ENCODE measurements at places on chromosomes 1 and 21.

DNA sequence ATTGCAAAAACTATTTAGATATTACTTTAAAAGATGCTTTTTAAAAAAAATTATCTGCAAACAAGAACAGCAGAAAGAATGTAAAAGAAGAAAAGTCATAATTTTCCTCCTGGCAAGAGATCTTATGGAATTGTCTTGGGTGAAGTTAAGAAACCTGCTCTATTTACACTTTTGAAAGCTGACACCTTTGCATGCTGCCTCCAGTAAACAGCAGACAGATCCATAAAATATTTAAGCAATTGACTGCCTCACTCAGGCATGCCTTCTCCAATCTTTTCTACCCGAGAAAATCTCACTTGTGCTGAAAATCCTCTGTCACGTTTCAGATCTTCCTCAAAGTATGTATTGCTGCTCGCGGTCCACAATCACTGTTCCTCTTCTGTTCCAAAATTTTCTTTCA is 107.9 kb upstream of the ZP4 start:
- no peak for DNase-seq

DNA sequence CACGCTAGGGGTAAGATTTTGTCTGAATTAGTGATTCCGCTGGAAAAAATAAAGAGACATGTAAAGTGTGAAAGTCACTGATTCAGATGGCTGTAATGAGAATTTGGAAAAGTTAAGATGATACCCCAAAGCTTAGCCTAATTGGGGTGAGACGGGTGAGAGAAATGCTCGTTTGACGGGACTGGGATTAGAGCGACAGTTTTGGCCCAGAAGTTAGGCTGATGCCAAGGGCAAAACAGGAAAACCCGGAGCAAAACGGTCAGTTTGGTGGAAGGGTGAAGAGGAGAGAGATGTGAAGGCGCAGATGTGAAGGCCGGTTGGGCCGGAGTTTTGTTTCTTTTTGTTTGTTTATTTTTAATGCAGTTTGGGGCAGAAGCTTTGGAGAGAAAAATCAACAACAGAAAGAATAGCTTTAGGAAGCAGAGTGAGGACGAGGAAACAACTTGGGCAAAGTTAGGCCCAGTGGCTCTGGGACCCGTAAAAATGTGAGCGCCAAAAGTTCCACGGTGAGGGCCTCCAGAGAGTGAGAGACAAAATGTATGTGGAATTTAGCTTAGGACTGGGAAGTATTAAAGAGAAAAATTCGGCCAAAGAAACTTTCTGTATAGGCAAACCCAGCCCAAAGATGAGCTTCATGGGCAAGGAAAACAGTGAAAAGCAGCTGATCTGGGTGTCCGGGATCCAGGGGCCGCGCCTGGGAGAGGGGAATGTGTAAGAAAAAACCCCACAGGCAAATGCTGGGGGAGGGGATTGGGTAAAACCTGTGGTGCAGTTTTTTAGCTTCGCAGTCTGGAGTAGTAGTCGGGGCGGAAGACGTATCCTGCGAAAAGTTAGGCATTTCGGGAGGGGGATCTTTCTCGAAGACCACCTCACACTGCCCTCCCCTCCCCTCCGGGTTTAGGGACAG is 1.2 kb downstream of the DMRTA2 start:
- DNase-seq, result no peak

- no peak for DNase-seq
These were observed 269.6 kb upstream of the PLXNA2 start for GRCh38 chr1:208513799-208514198.

- DNase-seq, result no peak
These were observed 28.0 kb downstream of the KIAA2013 start for GRCh38 chr1:11898086-11898785.

- no peak for DNase-seq
These were observed 1043.6 kb upstream of the ADGRL4 start for GRCh38 chr1:80050085-80050484.

DNA sequence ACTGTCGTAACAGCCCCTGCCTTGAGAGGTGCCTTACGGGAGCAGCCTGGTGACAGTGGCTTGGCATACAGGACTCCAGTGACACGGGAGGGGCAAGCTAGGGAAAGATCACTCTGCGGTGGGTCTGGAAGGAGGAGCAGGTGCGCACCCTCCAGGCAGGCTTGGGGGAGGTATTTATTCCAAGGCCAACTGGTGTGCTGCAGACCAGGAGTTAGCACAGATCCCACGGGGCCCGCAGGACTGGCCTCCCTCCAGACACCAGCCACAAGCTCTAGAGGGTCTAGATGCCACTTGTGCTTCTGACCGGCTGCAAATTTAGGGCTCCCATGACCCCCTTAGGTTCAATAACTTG is 22.1 kb downstream of the PSEN2 start:
- no peak for DNase-seq

GRCh38 chr1:205226868-205227583 is 720 bp upstream of the TMCC2 start:
- no peak for DNase-seq

DNA sequence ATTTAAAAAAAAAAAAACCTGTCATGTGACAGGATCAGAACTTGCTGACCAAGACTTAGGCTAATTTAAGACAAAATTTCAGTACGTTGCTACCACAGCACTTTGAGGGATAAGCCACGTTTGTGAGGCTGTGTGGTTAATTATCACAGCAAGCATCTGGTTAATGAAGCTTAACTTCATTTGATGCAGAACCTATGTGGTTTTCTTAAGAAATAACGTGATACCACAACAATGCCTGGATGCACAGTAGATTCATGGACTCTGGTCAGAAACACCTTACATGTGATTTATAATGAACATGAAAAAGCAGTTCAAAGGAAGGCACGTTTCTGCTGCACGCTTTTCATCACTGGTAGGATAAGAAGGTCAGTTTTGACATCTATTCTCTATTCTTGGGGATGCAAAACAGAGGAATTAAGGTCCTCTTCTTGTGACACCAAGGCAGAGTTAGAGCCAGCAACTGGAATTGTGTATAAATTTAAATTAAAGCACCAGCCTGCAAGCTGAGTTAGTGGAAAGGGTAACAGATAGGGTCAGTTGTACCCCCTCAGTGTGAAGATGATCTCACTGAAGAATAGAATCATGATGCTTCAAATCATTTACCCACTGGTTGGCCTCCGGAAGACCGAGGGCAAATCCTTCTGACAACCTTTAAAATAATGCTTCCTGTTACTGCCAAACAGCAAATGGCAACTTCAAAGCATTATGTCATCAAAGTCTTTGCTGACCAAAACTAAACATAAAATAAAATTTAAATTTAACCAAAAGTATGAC is 6.0 kb upstream of the KRTAP8-1 start:
- no peak for DNase-seq

GRCh38 chr1:20266141-20266540 is 24.5 kb upstream of the VWA5B1 start:
- DNase-seq, result no peak

- no peak for DNase-seq
These were observed 39.6 kb downstream of the KCTD3 start for GRCh38 chr1:215606564-215607168.

DNA sequence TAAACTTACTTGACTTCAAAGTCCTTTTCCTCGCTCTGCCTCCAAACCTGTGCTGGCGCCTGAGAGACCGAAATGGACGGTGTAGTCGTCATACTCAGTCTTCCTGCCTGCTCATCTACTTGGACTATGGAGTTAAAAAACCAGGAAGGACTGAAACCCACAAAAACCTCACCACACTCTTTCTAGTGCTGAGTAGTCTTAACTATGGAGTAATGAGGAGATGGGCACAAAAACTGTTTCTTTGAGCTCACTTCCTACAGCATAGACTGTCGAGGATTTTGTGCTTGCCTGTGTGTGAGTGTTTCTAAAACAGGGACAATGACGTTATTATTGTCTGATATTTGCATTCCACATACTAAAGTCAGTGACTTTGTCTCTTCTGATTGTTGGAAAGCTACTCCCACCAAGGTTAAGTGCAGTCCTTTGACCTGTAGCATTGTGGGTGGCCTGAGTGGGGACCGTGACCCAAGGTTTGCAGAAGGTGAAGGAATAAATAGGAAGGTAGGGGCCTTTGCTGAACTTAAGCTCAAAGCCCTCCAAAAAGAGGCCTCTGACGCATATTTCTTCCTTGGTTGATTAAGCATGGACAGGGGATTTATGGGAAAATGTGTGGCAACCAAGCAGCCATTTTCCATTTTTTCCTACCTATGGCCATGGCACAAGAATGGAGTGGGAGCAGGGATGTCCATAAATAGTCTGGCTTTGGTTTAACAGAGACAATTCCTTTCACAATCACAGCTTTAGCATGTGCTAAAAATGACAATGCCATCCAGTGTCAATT is 109.6 kb downstream of the ZBTB18 start:
- no peak for DNase-seq

DNA sequence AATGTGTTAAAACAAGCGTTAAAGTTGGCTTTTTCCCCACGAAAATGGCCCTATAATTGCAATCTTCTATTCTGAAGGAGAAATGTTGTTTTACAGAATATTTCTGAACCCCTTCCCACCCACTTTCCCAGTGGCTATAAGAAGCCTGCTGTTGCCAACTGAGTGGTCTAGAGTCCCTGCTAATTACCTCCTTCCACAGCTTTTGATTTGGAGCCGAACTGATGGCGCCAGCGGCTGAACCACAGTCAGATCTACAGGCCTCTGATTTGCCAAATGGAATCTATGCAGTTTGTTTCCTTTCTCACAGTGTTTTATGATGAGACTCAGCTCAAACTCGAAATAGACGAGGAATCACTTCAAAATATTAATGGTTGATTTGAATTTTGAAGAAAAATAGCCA is 76.0 kb upstream of the C1orf105 start:
- no peak for DNase-seq

GRCh38 chr1:116870300-116870699 is 39.4 kb upstream of the PTGFRN start:
- DNase-seq, result no peak

- DNase-seq, result no peak
These were observed at the start of gene KLHDC7A for GRCh38 chr1:18480315-18481189. Gene KLHDC7A (plus strand): TSS chr1:18480930. CDS start chr1:18480982, 52 bp downstream.

GRCh38 chr1:40974945-40975344 is 4.6 kb upstream of the CTPS1 start:
- no peak for DNase-seq

DNA sequence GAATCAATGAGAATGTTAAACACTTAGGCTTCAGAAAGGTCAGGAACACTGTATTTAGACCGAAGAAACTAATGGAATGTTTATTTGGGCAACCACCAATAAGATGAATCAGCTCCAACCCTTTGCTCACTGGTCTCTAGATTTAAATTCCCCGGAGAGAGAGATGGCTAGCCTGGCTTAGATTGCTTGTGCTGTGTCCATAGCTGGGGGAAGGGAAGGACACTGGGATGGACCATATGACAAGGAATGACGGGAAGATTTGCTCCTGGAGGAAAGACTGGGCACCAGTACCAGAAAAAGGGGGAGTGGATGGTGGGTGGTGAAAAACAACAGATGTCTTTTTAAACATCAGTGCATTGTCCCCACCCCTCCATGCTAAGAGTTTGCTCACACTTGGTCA is 426.6 kb downstream of the DUSP10 start:
- DNase-seq, result no peak

DNA sequence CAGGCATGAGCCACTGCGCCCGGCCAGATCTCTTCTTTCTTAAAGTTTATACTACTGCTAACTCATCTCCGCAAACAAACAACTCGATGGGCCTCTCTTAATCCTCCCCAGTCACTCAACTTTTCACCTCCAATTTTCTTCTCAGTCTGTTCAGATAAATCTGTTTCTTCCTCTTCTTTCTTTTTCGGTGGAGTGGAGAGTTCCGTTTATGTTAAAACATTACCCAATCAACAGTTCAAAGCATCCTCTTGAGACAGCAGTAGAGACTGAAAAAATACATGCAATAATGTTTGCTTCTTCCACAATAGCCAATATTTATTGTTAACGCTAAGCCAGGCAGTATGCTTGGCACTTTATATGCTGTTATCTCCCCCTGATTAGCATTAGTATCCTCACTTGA is 1.4 kb upstream of the ANKRD13C start:
- DNase-seq, result no peak

DNA sequence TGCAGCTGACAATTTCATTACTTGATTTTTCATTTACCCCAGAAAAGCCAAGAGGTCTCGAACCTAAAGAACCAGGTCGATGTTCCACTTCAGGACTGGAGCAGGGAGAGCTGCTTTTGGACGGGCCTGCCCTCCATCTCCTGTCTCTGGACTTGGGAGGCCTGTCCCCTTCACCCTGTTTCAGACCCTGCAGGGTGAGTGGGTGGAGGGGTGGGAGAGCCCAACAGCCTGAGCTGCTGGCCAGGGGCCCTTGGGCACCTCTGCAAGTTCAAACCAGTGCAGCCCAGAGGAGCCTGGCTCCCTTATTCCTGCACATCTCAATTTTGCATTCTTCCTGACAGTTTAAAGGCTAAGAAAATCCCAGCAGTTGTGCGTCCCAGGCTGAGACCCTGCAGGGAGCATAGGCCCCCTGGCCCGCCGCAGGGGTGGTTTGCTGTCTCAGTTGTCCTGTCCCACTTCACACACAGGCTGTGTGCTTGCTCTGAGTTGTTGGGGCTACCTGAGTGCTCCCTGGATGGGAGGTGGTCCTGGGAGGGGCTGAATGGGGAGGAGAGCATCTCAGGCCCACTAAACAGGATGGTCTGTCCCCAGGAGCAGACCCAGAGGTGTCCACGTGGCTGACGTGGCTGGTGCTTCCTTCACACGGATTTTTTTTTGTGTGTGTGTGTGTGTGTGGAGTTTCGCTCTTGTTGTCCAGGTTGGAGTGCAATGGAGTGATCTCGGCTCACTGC is 443.7 kb downstream of the PTPRU start:
- no peak for DNase-seq

GRCh38 chr1:95084317-95085176 is 11.8 kb upstream of the ALG14 start:
- no peak for DNase-seq

DNA sequence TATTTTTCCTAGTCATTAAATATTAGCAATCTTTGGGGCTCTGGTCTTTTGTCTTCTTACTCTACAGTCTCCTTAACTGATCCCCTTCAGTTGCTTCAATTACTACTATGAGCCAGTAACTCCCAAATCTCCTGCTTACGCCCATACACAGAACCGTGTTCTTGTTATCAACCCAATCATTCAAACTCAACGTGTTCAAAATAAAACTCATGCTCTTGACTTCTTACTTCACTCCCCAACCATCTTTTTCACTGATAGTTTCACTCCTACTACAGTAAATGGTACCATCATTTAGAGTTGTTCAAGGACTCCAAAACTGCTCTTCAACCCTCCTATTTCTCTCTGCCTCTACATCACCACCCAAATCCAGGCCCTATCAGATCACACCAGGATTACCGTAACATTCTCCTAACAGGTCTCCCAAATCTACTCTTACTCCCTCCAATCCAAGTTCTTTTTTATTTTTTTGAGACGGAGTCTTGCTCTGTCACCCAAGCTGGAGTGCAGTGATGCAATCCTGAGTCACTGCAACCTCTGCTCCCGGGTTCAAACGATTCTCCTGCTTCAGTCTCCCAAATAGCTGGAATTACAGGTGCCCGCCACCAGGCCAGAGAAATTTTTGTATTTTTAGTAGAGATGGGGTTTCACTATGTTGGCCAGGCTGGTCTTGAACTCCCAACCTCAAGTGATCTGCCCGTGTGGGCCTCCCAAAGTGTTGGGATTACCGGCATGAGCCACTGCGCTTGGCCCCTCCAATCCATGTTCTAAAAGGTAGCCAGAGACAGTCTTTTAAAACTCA is 3.0 kb downstream of the YARS1 start:
- no peak for DNase-seq

- DNase-seq, result no peak
These were observed 318.1 kb downstream of the HHIPL2 start for GRCh38 chr1:222229672-222230312.

- no peak for DNase-seq
These were observed 777 bp upstream of the METTL25B start for GRCh38 chr1:156727492-156727891.

- no peak for DNase-seq
These were observed 152.9 kb downstream of the ZBTB18 start for GRCh38 chr1:244204004-244204403.

Data from activated CD8-positive, alpha-beta memory T cell treated with anti-CD3 and anti-CD28 coated beads for 4 hours (primary cell).